ENCODE measurements at places on chromosomes 3 and 15. TPM values are rescaled to one million over a fixed set of nuclear protein-coding genes. Genes with fewer than 3 reads are reported as not detected.

The ECT2 gene
- 1.5 TPM for total RNA-seq

The TNIK gene
- total RNA-seq = 65.1 TPM

The TM6SF1 gene
- total RNA-seq = not detected

The NEK4 gene
- total RNA-seq = 5.1 TPM

The MEX3B gene
- 3.3 TPM for total RNA-seq

The TLR9 gene
- 0.33 TPM for total RNA-seq

The ADGRG7 gene
- total RNA-seq = 22.3 TPM

The GNAT1 gene
- total RNA-seq = 0.30 TPM

The MPI gene
- 19.9 TPM for total RNA-seq

The ASB14 gene
- not detected for total RNA-seq

The GRAMD2A gene
- total RNA-seq = not detected

The SCN11A gene
- total RNA-seq = 0.11 TPM

The RARRES1 gene
- not detected for total RNA-seq

The TMEM42 gene
- 8.3 TPM for total RNA-seq

The UBAP1L gene
- total RNA-seq = 5.9 TPM

The RETNLB gene
- total RNA-seq = not detected

The C3orf49 gene
- total RNA-seq = not detected

The LSAMP gene
- not detected for total RNA-seq

The MME gene
- total RNA-seq = 0.81 TPM

The TERC gene
- 12.7 TPM for total RNA-seq

The GRIP2 gene
- not detected for total RNA-seq

The HESX1 gene
- total RNA-seq = not detected

The SEMA3G gene
- total RNA-seq = 0.05 TPM

The TMIE gene
- 0.19 TPM for total RNA-seq

The SHC4 gene
- total RNA-seq = not detected

Measured in CD8-positive, alpha-beta T cell (primary cell).